Activated CD4-positive, alpha-beta T cell treated with anti-CD3 and anti-CD28 coated beads for 48 hours (primary cell): ENCODE measurements at places on chromosomes 16 and 17.

GRCh38 chr16:48555597-48556242 is 54.3 kb downstream of the N4BP1 start:
- no peak for DNase-seq

DNA sequence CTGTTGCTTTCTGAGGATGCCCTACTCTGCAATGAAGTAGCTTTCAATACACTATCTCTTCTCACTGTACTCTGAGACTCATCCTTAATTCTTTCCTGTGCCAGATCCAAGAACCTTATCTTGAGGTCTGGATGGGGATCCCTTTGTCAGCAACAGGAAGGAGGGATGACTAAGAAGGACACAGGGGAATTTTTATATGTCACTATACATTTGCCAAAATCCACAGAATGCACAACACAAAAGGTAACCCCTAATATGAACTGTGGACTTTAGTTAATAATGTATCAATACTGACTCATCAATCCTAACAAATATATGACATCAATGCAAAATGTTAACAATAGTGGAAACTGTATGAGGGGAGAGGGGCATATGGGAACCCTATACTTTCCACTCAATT is 4.7 kb upstream of the RBBP6 start:
- DNase-seq: no peak

- no peak for DNase-seq
These were observed 7.1 kb upstream of the B4GALNT2 start for GRCh38 chr17:49125449-49125848.

GRCh38 chr16:27980919-27981700 is 82.4 kb downstream of the GSG1L start:
- DNase-seq: no peak

GRCh38 chr16:84933774-84934631 is 77.3 kb downstream of the ZDHHC7 start:
- DNase-seq: no peak

GRCh38 chr17:31510308-31511194 is 119.1 kb downstream of the RAB11FIP4 start:
- peak; percentile 47 for DNase-seq

DNA sequence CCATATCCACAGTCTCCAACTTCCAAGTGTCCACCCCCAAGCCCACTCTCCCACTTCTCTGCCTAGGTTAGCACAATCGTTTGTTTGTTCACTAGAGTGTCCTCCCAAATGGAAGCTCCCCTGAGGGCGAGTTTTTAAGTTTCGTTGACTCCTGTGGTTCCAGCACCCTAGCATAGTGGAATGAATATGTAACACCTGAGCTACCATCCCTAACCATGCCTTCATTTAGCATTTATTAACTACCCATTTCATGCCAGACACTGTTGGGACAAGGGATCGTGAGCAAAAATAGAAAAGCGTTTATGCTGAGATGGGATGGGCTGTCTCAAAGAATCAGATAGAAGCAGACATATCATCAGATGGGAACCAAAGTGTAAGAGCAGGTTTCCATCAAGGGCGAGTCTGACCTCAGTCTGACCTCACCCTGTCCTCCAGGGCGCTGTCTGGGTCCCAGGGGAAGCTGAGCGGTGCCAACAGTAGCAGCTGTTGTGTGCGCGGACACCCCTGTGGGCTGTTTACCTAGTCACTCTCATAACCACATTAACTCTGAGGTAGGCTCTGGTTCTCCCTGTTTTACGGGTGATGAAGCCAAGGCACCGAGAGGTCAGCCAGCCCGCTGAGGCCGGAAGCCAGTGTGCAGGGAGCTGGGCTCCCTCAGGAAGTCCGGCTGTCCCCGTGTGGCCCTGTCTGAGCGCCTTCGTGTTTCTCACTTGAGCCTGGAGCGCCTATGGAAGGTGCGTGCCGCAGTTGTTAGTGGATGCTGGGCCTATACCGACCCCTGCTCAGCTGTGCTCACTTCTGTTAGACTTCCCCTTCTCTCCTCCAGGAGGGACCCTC is 6.2 kb downstream of the CNP start:
- no peak for DNase-seq

DNA sequence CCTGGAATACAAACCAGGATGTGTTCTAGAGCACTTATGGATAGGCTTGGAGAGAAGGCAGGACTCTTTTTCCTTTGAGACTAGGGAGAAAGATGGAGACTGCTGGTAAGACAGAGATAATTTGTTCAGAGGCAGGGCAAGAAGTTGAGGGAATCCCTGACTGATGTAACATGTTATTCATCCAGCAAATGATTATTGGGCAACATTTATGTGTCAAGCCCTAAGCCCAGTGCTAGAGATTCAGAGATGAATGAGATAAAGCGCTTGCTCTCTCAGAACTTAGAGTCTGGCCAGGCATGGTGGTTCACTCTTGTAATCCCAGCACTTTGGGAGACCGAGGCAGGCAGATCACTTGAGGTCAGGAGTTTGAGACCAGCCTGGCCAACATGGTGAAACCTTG is 47.8 kb upstream of the NUFIP2 start:
- no peak for DNase-seq

- DNase-seq: peak; percentile 80
These were observed 8.6 kb upstream of the MC1R start for GRCh38 chr16:89909777-89910716.

- DNase-seq: no peak
These were observed 7.9 kb upstream of the KCNJ16 start for GRCh38 chr17:70067134-70067533.

GRCh38 chr16:12120217-12120981 is 143.9 kb downstream of the SNX29 start:
- DNase-seq: no peak

DNA sequence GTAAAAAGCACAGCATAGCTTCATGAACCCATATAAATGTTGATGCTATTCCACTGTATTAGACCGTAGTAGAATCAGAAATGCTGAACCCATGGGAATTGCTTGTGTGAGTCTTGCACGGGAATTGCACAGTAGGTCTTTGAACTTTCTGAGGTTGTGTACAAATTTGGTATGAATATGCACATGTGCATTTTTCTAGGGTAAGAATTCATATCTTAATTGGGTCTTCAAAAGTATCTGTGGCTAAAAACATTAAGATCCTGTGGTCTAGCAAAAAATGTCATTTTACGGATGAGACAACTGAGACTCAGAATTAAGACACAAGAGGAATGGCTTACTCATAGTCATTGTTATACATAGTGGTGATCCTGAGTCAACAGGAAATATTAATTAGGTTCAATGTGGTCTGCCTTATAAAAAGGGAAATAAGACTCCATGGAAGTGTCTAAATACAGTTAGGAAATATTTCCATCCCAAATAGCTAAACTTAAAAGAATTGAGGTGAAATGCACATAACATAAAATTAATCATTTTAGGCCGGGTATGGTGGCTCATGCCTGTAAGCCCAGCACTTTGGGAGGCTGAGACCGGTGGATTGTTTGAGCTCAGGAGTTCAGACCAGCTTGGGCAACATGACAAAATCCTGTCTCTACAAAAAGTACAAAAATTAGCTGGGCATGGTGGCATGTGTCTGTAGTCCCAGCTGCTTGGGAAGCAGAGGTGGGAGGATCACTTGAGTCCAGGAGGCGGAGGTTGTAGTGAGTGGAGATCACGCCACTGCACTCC is 22.8 kb downstream of the TAOK1 start:
- DNase-seq: no peak

GRCh38 chr17:29066606-29067005 is 23.7 kb downstream of the PIPOX start:
- no peak for DNase-seq

- DNase-seq: no peak
These were observed 195.9 kb upstream of the CHMP6 start for GRCh38 chr17:80795754-80796153.

- no peak for DNase-seq
These were observed 47.7 kb downstream of the TUBD1 start for GRCh38 chr17:59844884-59845594.

DNA sequence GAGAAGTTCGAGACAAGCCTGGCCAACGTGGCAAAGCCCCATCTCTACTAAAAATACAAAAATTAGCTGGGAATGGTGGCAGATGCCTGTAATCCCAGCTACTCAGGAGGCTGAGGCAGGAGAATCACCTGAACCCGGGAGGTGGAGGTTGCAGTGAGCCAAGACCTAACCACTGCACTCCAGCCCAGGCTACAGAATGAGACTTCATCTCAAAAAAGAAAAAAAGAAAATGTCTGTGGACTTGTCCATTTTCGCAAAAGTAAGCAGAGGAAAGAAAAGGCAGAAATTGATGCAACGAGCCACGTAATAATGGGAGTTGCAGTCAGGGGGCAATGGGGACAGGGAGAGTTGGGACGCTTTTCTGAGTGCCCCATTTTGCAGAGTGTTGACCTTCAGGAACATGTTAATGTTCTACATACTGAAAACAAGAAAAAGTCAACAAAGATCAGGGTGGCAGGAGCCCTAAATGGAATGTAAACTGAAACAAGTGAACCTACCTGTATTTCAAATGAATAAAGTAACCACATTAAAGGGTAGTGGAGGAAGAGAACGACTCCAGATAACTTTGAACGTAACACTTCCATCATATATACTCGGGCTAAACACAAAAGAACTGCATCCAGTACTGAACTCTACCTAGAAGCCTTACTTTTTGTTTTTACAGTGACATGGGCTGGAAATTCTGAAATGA is 76.4 kb downstream of the CNGB1 start:
- no peak for DNase-seq

- DNase-seq: no peak
These were observed 927 bp upstream of the SULT1A2 start for GRCh38 chr16:28597692-28598261.

GRCh38 chr16:67516296-67517154 is 12.1 kb upstream of the RIPOR1 start:
- no peak for DNase-seq

DNA sequence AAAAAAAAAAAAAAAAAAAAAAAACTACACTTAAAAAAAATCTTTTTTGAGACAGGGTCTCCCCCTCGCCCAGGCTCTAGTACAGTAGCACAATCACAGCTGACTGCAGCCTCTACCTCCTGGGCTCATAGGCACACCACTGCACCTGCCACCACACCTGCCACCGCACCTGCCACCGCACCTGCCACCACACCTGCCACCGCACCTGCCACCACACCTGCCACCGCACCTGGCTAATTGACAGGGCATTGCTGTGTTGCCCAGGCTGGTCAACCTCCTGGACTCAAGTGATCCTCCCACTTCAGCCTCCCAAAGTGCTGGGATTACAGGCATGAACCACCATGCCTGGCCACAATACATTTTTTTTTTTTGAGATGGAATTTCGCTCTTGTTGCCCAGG is 17.6 kb upstream of the WDR45B start:
- no peak for DNase-seq

DNA sequence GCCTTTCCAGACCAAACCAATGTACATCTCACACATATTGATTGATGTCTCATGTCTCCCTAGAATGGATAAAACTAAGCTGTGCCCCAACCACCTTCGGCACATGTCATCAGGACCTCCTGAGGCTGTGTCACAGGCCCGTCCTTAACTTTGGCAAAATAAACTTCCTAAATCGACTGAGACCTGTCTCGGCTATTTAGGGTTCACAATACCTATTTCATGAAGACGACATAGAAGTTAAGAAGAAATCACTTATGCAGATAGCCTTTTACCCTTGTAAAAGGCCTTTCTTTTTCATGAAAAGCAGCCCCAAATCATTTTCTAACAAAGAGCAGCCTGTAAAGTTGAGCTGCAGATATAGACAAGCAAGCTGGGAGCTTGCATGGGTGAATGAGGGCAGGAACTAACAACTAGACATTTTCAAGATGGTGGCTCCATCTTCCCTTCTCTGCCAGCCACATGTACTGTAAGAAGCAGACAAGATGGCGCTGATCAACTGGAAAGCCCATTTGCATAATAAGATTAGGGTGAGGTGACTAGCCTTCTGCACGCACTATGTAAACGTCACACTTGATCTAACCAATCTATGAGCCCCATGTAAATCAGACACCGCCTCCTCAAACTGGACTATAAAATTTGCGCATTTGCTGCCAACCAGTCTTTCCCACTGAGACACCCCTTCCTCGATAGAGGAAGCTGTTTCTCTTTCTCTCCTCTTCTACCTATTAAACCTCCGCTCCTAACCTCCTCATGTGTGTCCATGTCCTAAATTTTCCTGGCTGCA is 4.7 kb upstream of the KDM8 start:
- no peak for DNase-seq

GRCh38 chr17:54971901-54972300 is 3.3 kb downstream of the STXBP4 start:
- no peak for DNase-seq

GRCh38 chr16:66551788-66552285 is 539 bp upstream of the CKLF start:
- DNase-seq: peak; percentile 32

- DNase-seq: no peak
These were observed 2.2 kb downstream of the NR1D1 start for GRCh38 chr17:40097931-40098845.
